ENCODE measurements at places on chromosomes 3 and 15.

DNA sequence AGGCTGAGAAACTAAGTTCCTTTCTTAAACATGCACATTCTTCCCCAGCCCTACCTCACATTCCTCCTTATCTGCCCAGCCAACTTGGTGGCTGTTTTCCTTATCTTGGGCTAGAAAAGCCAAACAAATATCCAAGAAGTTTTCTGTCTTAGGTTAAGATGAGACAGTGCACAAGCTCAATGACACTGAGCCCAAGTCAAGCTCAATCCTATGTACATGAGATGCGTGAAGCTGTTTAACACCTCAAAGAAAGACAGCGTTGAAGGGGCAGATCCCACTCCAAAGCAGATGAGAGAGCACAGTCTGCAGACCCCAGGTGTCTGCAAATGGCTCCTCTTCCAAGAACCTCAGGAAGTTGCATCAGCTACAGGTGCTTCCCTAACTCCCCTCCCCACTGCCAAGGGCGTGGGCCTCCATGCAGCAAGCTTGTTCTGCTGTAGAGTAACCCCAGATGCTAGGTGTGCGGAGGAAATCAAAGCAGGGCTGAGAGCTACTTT lies 16.6 kb downstream of the LRRC2 start:
- DNase-seq, result no peak

- DNase-seq, result no peak
Measured at GRCh38 chr3:139541532-139542288, 2.2 kb upstream of the RBP1 start.

GRCh38 chr3:147298511-147298982 lies 107.8 kb downstream of the ZIC4 start:
- DNase-seq, result no peak

DNA sequence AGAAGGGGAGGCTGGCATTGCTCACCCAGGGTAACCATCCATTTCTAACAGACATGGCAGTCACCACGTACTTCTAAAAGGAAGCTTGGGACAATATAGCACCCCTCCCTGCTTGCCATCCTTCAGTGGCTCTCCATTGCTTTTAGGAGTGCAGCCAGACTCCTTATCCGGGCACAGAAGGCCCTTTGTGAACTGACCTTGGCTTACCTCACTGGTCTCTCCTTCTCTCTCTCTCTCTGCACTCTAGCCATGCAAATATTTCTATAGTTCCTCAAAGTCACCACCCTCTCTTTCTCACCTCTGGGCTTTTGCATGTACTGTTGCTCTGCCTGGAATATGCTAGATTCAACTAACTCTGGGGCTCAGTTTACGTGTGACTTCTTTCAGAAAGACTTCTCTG lies 301.1 kb downstream of the SHQ1 start:
- DNase-seq, result no peak

- no peak for DNase-seq
Measured at GRCh38 chr3:109774108-109774507, 436.8 kb upstream of the DPPA4 start.

DNA sequence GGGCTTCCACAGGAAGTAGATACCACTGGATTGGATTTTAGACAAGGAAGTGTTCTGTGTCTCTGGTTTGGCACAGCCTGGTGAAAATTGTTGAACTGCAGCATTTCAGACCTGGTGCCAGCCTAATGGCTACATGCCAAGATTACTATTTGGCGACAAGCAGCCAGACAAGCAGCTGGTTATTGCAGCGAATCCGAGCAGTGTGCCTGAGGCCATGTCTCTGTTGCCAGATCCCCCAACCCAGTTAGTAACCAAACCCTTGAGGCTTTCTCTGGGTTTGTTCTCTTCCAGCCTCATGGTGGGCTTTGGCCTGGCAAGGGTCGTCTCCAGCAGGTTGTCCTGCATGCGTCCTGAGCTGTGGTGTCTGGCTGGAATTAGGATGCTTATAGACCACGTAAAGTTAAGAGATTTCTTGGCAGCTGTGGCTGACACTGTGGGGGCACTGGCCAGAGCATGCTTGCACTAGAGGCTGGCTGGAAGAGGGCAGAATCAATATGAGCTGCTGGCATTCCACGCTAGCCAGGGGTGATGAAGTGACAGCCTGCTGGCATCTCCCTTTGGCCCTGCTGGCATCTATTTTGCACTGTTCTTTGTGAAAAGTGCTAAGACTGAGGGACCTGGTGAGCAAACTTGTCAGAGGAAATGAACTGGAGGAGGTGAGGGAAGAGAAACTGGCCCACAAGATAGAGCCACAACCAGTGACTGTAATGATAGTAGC lies 172.6 kb downstream of the RBMS3 start:
- DNase-seq, result no peak

DNA sequence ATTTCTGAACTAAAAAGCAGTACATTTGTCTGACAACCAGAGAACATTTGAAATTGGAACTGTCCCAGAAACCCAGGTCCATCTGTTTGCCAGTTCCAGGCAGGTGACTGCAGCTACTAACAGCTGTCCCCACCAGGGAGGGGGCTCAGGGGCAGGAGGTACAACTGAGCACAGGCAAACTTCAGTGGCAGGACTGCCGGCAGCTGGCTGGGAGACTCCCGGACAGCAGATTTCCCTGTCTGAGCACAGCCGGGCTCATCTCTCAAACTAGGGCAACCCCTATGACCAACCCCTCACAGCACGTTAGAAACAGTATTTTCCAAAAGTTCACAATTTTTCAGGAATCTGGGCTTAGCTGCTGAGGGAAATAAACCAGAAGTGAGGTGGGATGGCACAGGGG lies 88.8 kb downstream of the MEGF11 start:
- no peak for DNase-seq

Measured in NCI-H187 (cell line).